ENCODE measurements at places on chromosomes 16 and 17. TPM values are rescaled to one million over a fixed set of nuclear protein-coding genes. Genes with fewer than 3 reads are reported as not detected.

The PRSS36 gene
- total RNA-seq = 0.89 TPM

The SOST gene
- total RNA-seq = not detected

The RPS2 gene
- 2,564 TPM for total RNA-seq

The NPIPB2 gene
- total RNA-seq = 11.6 TPM

The MYCBPAP gene
- 3.0 TPM for total RNA-seq

The ABCC11 gene
- total RNA-seq = not detected

The KRT20 gene
- total RNA-seq = not detected

The FAM171A2 gene
- total RNA-seq = 0.08 TPM

The TLK2 gene
- total RNA-seq = 49.2 TPM

The ITGB3 gene
- 0.98 TPM for total RNA-seq

The MMP15 gene
- 0.20 TPM for total RNA-seq

- peaks cover 11% of the 10 kb centered on the region for H3K4me1 ChIP-seq
- H3K4me3 ChIP-seq = no peak overlapping the region
- no peak overlapping the region for H3K27ac ChIP-seq
- no peak for DNase-seq
- no peaks in the 10 kb centered on the region for H3K27me3 ChIP-seq
Measured at GRCh38 chr17:82327289-82327688, 6.3 kb downstream of the SECTM1 start.

- no peaks in the 10 kb centered on the region for H3K27me3 ChIP-seq
- H3K36me3 ChIP-seq = peaks cover 5% of the 10 kb centered on the region
- H3K4me1 ChIP-seq = no peaks in the 10 kb centered on the region
- no peak overlapping the region for H3K27ac ChIP-seq
Measured at GRCh38 chr17:27870345-27870744, 22.8 kb downstream of the LYRM9 start.

- H3K27ac ChIP-seq = peak overlapping the region; percentile 96
- peaks cover 79% of the 10 kb centered on the region for H3K36me3 ChIP-seq
Measured at GRCh38 chr17:80861418-80861815, 130.2 kb upstream of the CHMP6 start.

- H3K4me3 ChIP-seq = no peak overlapping the region
- DNase-seq = no peak
- peak overlapping the region; percentile 54 for H3K27ac ChIP-seq
- H3K36me3 ChIP-seq = peaks cover 53% of the 10 kb centered on the region
Measured at GRCh38 chr17:75178453-75178852, 4.3 kb downstream of the SUMO2 start.

DNA sequence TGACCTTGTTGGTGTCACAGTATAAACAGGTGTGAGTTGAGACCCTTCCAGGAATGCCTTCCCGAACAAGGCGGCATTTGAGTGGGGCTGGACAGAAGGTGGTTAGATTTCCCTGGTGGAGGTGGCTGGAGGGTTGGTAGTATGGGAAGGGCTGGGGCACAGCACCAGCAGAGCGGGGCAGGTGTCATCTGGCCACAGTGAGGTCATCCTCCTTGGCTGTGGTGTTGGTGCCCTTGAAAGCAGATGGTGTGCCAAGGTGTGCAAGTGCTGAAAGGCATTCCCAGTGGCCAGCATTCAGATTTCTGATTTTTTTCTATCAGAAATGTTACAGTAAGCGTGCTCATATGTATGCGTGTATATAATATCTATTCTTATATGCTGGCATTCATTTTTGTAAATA is 126.6 kb downstream of the LAT start:
- H3K36me3 ChIP-seq = peaks cover 12% of the 10 kb centered on the region
- no peak overlapping the region for H3K4me3 ChIP-seq
- H3K27ac ChIP-seq = no peak overlapping the region
- peaks cover 43% of the 10 kb centered on the region for H3K4me1 ChIP-seq
- no peak for DNase-seq

DNA sequence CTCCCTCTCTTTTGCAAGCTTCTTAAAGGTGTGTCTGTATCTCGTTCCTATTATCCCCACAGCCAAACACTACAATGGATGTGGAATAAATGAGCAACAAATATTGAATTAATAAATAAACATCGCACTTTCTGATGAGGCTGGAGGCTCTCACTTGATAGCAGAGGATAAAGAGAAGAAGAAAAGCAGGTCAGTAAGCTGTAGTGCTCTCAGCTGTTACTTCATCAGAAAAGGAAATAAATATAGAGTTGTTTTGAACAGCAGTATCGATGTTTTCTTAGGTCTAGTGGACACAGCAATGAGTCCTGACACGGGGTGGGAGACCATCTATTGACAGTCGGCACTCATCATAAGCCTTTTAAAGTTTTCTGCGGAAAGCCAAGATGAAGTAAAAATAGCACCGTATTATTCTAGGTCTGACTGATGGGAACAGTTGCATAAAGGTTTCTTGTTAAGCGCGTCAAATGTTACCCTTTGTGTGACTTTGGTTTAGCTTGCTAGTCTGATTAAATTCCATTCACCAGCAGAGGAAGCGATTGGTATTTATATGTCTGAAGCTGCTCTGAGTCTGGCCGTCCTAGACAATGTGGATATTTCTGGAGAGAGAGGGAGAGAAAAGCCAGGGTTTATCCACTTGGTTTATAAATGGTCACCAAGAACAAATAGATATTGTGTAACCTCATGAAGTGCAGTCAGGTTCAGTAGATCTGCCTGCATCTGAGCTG is 646.1 kb downstream of the CDH11 start:
- H3K4me1 ChIP-seq = no peaks in the 10 kb centered on the region
- no peaks in the 10 kb centered on the region for H3K36me3 ChIP-seq
- no peak overlapping the region for H3K27ac ChIP-seq
- no peaks in the 10 kb centered on the region for H3K27me3 ChIP-seq
- no peak for DNase-seq

DNA sequence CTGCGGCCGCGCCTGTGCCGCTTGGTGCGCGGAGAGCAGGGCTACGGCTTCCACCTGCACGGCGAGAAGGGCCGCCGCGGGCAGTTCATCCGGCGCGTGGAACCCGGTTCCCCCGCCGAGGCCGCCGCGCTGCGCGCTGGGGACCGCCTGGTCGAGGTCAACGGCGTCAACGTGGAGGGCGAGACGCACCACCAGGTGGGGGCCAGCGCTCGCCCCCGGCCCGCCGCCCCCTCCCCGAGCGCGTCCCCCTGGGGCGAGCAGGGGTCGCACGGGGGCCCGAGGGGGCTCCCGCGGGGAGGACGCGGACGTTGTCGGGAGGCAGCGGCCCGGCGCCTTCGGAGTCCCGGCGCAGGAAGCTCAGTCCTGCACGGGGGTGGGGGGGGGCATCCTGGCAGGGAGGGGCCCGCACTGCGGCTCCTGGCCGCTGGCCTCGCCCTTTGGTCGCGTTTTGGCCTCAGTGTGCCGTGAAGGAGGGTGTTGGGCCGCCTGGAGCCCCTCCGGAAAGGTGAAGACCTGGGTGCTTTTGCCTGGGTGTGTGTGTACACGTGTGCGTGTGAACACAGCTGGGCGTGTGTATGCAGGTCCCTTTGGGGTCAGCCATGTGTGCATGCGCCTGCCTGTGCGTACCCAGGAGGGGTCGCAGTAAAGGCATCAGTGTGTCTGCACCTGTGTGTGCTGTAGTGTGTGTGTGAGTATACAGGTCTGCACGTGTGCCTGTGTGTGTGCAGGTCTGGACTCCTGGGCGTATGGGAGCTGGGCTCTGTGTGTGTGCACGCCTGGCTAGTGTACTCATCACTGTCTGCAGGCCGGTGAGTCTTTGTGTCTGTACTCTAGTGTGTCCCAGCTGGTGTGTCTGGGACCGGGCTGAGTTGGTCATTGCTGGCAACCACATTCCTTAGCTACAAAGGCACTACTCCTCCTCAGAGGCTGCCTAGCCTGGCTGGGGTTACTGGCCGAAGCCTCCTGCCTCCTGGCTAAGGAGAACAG is 615 bp downstream of the NHERF2 start:
- H3K27me3 ChIP-seq = peaks cover 22% of the 10 kb centered on the region
- peaks cover 22% of the 10 kb centered on the region for H3K4me1 ChIP-seq
- no peaks in the 10 kb centered on the region for H3K36me3 ChIP-seq
- no peak overlapping the region for H3K27ac ChIP-seq
- H3K4me3 ChIP-seq = peak overlapping the region; percentile 51

- H3K4me3 ChIP-seq = no peak overlapping the region
- H3K4me1 ChIP-seq = no peaks in the 10 kb centered on the region
- H3K36me3 ChIP-seq = no peaks in the 10 kb centered on the region
- no peak overlapping the region for H3K27ac ChIP-seq
Measured at GRCh38 chr17:55588446-55589242, 77.4 kb upstream of the SMIM36 start.

GRCh38 chr17:42833767-42834422 is 698 bp downstream of the PSME3 start:
- peaks cover 35% of the 10 kb centered on the region for H3K36me3 ChIP-seq
- H3K27me3 ChIP-seq = no peaks in the 10 kb centered on the region
- peaks cover 24% of the 10 kb centered on the region for H3K4me1 ChIP-seq

GRCh38 chr16:49061137-49061714 is 220.4 kb downstream of the CBLN1 start:
- H3K27me3 ChIP-seq = no peaks in the 10 kb centered on the region
- no peak for DNase-seq
- H3K27ac ChIP-seq = no peak overlapping the region
- no peak overlapping the region for H3K4me3 ChIP-seq
- H3K36me3 ChIP-seq = no peaks in the 10 kb centered on the region

DNA sequence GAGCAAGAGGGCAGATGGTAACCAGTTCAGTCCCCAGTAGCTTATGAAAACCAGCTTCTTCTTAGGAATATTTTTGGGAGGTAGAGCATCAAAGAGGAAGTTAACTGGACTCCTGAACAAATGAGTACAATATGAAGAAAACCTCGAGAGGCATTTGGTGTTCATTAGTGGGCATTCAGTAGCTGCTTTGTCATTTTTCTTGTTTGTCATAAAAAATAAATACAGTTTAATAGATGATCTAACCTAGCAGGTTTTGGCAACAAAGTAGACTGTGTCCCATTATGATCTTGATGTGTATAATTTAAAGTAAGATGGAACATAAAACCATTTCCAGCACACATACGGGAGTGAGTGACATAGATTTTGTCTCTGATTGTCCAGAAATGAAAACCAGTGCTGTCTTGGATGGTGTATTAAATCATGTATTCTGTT is 173.1 kb downstream of the HS3ST3A1 start:
- no peaks in the 10 kb centered on the region for H3K27me3 ChIP-seq
- DNase-seq = no peak
- H3K4me1 ChIP-seq = no peaks in the 10 kb centered on the region
- H3K4me3 ChIP-seq = no peak overlapping the region

- no peak overlapping the region for H3K4me3 ChIP-seq
- no peaks in the 10 kb centered on the region for H3K4me1 ChIP-seq
- no peaks in the 10 kb centered on the region for H3K27me3 ChIP-seq
- no peak overlapping the region for H3K27ac ChIP-seq
- H3K36me3 ChIP-seq = peaks cover 56% of the 10 kb centered on the region
Measured at GRCh38 chr17:37576281-37576680, 32.9 kb downstream of the SYNRG start.

- no peak for DNase-seq
- no peak overlapping the region for H3K4me3 ChIP-seq
- H3K27me3 ChIP-seq = no peaks in the 10 kb centered on the region
- H3K27ac ChIP-seq = no peak overlapping the region
Measured at GRCh38 chr17:60851181-60851580, 173.5 kb downstream of the BCAS3 start.

- no peak overlapping the region for H3K27ac ChIP-seq
- no peak for DNase-seq
- peaks cover 14% of the 10 kb centered on the region for H3K4me1 ChIP-seq
- H3K36me3 ChIP-seq = no peaks in the 10 kb centered on the region
- H3K27me3 ChIP-seq = no peaks in the 10 kb centered on the region
Measured at GRCh38 chr17:50474523-50474922, 4.1 kb upstream of the RSAD1 start.

DNA sequence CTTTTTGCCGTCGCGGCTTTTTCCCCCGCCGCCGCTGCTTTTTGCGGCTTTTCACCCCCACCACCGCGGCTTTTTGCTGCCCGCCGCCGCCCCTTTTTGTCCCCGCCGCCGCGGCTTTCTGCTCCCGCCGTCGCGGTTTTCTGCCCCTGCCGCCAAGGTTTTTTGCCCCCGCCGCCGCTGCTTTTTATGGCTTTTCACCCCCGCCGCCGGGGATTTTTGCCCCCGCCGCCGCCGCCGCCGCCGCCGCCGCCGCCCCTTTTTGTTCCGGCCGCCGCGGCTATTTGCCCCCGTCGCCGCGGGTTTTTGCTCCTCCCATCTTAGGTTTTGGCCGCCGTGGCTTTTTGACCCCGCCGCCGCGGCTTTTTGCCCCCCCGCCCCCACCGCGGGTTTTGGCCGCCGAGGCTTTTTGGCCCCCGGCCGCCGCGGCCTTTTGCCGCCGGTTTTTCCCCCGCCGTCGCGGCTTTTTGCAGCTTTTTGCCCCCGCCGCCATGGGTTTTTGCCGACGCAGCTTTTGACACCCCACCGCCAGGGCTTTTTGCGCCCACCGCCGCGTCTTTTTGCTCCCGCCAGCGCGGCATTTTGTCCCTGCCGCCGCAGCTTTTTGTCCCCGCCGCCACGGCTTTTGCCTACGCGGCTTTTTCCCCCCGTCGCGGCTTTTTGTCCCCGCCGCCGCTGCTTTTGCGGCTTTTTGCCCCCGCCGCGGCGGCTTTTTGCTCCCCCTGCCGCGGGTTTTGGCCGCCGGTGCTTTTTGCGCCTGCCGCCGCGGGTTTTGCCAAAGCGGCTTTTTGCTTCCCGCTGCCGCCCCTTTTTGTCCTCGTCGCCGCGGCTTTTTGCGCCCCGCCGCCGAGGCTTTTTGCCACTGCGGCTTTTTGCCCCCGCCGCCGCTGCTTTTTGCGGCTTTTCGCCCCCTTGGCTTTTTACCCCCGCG is 519.4 kb upstream of the WSB1 start:
- H3K36me3 ChIP-seq = no peaks in the 10 kb centered on the region
- no peaks in the 10 kb centered on the region for H3K4me1 ChIP-seq
- no peak for DNase-seq
- no peak overlapping the region for H3K4me3 ChIP-seq

DNA sequence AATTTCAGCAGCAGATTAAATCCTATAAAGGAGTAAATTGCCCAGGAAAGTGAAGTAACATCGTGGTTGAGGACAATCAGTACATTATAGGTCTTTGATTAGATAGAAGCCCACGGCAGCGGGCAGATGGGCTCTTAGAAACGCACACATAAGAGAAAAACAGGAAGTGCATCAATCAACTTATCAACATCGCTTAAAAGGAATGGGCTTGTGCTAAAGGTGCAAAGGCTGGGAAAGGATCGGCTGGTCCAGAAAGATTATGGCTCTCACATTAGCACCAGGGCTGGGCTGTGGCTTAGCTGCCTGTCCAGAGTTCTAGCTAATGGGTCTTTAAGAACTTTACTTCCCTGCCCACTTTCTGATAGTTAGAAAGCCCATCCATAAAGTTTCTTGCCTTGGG is 292.0 kb upstream of the TNRC6C start:
- H3K27ac ChIP-seq = peak overlapping the region; percentile 98
- H3K4me1 ChIP-seq = peaks cover 51% of the 10 kb centered on the region
- peaks cover 35% of the 10 kb centered on the region for H3K36me3 ChIP-seq
- no peaks in the 10 kb centered on the region for H3K27me3 ChIP-seq

GRCh38 chr16:87186446-87186845 is 130.7 kb downstream of the C16orf95 start:
- H3K4me1 ChIP-seq = no peaks in the 10 kb centered on the region
- no peak for DNase-seq
- no peaks in the 10 kb centered on the region for H3K27me3 ChIP-seq
- H3K27ac ChIP-seq = no peak overlapping the region

DNA sequence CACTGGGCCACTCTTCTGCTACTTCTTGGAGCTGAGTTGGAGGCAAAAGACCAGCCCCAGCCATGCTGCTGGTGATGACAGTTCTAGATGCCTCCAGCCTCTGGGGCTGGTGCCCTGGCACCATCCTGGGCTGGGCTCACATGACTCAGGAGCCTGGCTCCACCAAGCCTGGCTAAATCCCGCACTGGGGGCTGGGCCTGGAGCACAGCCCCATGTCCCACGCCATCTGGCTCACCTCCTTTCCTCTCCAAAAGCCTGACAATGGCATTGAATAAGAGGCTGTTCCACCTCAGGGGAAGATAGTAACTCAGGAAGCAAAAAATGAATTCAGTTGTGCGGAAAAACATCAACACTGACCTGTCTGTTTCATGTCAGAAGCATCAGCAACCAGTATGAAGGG is 45.1 kb upstream of the MTSS2 start:
- no peak for DNase-seq
- no peak overlapping the region for H3K4me3 ChIP-seq
- peaks cover 21% of the 10 kb centered on the region for H3K36me3 ChIP-seq

Measured in activated CD4-positive, alpha-beta T cell treated with anti-CD3 and anti-CD28 coated beads, Interleukin-2, amount 10 ng/mL, durations not matched to agents 7 days and 5 days (primary cell).